ENCODE measurements at places on chromosomes 11 and 22. TPM values are rescaled to one million over a fixed set of nuclear protein-coding genes. Genes with fewer than 3 reads are reported as not detected.

The UVRAG gene
- total RNA-seq: 18.6 TPM

The TENM4 gene
- total RNA-seq: 0.25 TPM

The CD6 gene
- 0.74 TPM for total RNA-seq

The POTEH gene
- total RNA-seq: not detected

The ETS1 gene
- total RNA-seq: 18.9 TPM

The OR56A1 gene
- not detected for total RNA-seq

The NNMT gene
- total RNA-seq: not detected

The CEP126 gene
- total RNA-seq: 6.0 TPM

The SLC1A2 gene
- total RNA-seq: 0.09 TPM

The OR10D3 gene
- not detected for total RNA-seq

The DDX6 gene
- total RNA-seq: 73.1 TPM

The NEAT1 gene
- total RNA-seq: 938 TPM

The OR51B4 gene
- total RNA-seq: not detected

The GALNT18 gene
- total RNA-seq: not detected

The SLC22A25 gene
- not detected for total RNA-seq

The AP1B1 gene
- 50.8 TPM for total RNA-seq

The FADS3 gene
- total RNA-seq: 75.5 TPM

All from PC-9 (cell line).